Caki2 (cell line): ENCODE measurements at places on chromosomes 11 and 22.
A peak's percentile ranks its signal among the peaks of the same experiment; 100 is the strongest.

GRCh38 chr11:111634981-111635705 lies 32.9 kb downstream of the SIK2 start:
- DNase-seq = peak; percentile 44

DNA sequence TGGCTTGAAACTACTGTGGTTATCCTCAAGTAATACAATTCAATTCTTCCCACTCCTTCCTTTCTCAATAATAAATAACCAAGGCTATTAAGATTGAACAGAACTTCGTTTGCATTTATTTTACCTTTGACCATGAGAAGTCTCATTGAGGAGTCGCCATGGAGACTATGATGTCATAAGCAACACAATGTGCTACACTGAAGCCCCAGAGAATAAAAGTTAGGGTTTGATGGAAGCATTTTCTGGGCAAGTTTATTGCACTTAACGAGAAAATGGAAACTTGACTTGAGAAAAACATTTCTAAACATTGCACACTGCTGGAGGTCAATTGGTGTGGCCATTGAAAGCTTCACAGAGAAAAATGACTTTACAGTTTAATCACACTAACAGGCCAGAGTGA lies 121.5 kb downstream of the FAM76B start:
- DNase-seq = no peak

DNA sequence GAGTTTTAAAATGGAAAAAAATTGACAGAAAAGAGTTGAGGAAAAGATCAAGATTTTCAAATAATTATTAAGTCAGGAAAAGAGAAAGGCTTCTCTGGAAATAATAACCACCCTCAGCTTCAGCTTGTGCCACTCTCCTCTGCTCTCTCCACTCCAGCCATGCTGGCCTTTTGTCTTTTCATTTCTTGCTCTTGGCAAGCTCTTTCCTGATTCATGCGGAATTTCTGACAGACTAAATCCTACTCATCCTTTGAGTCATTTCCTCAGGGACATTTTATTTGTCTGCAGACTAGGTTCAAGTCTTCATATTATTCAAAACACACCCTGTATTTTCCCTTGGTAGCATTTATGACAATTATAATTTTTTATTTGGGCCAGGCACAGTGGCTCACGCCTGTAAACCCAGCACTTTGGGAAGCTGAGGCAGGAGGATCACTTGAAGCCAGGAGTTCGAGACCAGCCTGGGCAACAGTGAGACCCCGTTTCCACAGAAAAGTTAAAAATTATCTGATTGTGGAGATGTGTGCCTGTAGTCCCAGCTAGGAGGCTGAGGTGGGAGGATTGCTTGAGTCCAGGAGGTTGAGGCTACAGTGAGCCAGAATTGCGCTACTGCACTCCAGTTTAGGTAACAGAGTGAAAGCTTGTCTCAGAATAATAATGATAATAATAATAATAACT lies 7.8 kb upstream of the P4HA3 start:
- no peak for DNase-seq

DNA sequence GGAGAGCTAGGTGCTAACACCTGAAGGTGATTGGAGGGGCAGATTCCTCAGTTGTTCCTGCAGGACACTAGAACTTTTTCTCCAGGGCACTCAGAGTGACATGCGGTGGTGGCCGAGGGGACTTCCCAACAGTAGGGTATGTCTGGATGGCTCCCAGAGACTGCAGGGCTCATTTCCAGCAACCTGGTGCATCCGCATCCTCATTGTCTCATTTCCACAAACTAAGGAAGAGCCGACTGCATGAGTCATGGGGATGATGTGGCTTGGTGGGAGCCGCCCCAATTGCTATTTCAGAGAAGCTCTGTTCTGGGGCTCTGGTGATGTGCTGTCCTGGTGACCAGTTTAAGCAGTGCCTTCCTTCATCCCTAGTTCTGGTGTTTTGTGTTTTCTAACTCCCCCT lies 2.8 kb upstream of the ROBO4 start:
- peak; percentile 41 for DNase-seq

- DNase-seq = no peak
Observed at GRCh38 chr11:94243571-94244515, 60.5 kb upstream of the IZUMO1R start.

GRCh38 chr11:77154381-77155081 lies 26.5 kb downstream of the MYO7A start:
- no peak for DNase-seq

- no peak for DNase-seq
Observed at GRCh38 chr22:37289156-37289735, 6.9 kb downstream of the CYTH4 start.

DNA sequence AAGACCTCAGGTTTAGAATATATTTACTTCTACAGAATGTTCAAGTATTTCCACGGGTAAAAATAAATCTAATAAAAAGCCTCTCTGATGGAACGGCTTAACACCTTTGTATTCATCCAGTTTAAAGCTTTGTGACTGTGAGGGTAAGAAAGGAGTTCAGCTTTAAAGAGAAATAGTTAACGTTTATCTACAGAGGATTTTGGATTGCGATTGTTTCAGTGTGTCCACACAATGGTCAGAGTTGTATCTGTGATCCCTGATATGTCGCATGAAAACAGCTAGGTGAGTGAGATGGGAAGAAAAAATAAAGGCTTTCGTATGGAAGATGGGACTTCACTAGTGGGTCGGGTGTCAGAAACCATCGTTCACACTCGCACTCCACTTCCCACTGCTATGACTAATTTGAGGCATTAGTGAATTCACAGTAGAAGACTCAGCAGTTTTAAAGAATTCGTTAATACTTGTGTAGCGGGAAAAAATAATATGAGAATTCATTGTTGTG lies 1.6 kb downstream of the APLP2 start:
- DNase-seq = no peak

DNA sequence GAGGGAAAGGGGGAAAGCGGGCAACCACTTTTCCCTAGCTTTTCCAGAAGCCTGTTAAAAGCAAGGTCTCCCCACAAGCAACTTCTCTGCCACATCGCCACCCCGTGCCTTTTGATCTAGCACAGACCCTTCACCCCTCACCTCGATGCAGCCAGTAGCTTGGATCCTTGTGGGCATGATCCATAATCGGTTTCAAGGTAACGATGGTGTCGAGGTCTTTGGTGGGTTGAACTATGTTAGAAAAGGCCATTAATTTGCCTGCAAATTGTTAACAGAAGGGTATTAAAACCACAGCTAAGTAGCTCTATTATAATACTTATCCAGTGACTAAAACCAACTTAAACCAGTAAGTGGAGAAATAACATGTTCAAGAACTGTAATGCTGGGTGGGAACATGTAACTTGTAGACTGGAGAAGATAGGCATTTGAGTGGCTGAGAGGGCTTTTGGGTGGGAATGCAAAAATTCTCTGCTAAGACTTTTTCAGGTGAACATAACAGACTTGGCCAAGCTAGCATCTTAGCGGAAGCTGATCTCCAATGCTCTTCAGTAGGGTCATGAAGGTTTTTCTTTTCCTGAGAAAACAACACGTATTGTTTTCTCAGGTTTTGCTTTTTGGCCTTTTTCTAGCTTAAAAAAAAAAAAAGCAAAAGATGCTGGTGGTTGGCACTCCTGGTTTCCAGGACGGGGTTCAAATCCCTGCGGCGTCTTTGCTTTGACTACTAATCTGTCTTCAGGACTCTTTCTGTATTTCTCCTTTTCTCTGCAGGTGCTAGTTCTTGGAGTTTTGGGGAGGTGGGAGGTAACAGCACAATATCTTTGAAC lies 6.8 kb downstream of the MALAT1 start:
- DNase-seq = peak; percentile 39

DNA sequence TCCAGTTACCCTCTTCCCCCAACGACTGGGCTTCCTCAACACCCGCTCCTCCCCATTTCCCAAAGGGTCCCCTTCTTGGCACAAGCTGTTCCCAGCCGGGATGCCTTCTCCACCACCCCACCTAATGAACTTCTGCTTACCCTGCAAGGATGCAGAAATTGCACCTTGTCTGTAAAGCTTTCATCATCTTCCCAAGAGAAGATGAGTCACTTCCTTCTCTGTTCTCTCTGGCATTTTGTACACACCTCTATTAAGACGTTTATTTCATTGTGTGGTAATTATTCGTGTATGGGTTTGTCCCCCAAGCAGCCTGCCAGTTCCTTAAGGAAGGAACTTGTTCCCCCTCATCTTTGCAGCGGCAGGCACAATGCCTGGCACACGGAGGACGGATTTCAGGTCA lies 351.1 kb downstream of the CADM1 start:
- no peak for DNase-seq

DNA sequence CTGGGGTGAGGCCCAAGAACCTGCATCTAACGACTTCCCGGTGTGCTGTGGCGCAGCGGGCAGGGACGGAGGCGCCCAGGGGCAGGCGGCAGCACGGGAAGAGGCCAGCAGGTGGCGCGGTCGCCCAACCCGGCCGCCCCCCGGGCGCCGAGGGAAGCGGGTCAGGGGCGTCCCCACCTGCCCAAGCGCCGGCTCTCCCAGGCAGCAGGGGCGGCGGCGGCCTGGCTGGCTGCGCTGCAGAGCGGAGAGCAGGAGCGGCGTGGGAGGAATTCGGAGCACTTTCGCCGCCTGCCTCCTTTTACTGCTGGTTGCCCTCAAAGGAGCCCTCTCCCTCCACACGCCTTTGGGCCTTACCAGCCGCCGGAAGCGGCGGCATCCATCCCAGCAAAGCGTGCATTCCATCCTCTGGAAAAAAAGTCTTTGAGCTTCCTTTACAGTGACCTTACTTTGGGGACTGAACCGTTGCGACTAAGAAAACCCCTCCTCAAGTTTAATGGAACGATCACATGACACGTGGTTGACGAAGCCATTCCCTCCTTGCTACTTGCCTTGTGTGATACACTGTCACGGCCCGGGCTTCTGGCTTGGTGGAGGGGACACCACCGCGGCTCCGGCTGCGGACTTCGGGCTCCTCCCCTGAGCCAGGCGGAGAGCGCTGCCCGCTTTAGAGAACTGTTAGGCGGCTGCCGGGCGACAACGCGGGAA lies 106.8 kb upstream of the CLMP start:
- peak; percentile 30 for DNase-seq

DNA sequence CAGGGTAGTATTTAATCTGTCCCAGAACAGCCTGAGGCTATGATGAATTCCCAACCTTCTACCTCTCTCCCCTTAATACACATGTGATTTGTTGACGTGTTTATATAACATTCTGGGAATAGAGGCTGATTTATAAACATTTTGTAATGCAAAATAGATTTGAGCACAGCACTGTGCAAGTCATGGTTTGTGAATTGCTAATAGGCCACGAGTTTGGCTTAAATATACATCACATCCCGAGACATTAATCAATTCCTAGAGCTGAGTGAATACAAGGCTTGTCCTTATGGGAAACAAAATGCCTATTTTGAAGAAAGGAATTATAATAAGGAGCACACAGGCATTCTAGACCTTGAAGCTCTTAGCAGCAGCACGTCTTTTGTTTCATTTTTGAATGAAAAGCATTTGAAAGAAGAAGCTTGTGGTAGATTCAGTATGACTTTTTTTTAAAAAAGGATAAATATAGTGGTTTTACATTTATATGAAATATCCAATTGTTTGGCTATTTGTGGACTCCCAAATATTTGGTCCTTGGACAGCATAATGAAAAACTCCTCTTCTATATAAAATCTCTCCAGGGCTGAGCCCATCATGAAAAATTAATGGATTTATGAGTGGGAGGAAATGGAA lies 116.4 kb downstream of the SLC17A6 start:
- DNase-seq = no peak

- DNase-seq = no peak
Observed at GRCh38 chr22:35870517-35871293, 153.0 kb downstream of the APOL5 start.

DNA sequence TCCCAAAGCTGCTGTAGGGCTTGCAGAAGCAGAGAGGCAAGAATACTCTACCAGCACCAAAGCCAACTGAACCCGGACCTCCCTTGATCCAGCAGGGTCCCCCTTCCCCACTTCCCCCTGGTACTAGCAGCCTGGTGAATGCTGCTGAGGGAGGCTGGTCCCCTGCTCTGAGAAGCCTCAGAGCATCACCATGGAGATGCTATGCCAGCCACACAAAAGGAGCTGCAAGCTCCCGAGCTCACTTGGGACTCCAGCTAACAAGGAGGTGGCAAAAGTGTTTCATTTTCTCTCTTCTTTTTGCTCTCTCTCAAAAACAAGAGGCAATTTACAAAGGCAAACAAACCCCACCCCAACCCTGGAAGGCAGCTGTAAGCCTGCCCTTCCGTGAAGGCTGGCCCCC lies 509.8 kb downstream of the BUD13 start:
- DNase-seq = no peak

DNA sequence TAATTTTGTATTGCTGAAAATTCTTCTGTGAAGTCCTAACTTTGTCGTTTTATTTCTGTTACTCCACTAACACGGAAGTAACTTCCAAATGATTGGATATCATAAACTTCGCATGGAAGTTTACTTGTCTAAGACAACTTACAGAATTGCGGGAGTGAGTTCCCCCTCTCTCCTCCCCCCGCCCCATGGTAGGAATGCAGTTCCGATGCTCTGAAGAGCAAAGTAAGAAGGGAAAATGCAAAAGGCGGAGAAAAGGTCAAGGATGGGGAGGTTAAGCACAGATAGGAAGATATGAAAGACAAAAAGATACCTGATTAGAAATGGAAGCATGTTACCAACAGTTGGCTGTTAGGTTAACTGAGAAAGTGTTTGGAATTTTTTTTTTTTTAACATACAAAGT lies 1.3 kb downstream of the EIF3M start:
- no peak for DNase-seq

DNA sequence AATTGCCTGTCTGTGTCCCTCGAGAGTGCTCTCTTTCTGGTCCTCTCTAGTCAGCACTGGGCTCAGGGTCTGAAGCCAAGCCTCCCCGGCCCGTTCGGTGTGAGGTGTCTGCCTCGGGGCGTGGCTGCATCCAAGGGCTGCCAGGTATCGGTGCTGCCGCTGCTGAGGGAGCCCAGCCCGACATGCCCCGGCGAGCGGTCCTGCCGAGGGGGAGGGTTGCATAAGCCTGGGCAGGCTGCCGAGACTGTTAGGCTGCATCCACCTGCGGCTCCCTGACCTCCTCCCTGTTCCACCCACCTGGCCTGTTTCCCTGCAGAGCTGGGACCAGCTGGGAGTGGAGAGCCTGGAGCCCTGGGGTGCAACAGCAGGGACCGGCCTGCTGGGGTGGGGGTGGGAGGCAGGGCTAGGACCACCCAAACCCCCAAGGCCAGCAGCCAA lies 6.3 kb downstream of the OVOL1 start:
- no peak for DNase-seq

GRCh38 chr11:129937592-129938238 lies 42.3 kb upstream of the NFRKB start:
- no peak for DNase-seq

GRCh38 chr11:23570828-23571227 lies 710.6 kb upstream of the CCDC179 start:
- no peak for DNase-seq

- no peak for DNase-seq
Observed at GRCh38 chr22:35995772-35996171, 32.9 kb downstream of the RBFOX2 start.
